ENCODE measurements at places on chromosomes 13 and 19. TPM values are rescaled to one million over a fixed set of nuclear protein-coding genes. Genes with fewer than 3 reads are reported as not detected.

DNA sequence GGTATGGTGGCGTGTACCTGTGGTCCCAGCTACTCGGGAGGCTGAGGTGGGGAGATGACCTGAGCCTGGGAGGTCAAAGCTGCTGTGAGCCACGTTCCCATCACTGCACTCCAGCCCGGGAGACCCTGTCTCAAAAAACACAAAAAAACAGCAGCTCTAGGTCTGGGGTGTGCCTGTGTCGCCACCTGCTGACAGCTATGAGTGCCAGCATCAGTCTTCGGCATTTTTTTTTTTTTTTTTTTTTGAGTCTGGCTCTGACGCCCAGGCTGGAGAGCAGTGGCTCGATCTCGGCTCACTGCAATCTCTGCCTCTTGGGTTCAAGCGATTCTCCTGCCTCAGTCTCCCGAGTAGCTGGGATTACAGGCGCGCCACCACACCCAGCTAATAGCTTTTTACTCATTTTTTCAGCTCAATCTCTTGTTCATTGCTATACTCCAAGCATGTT is 10.1 kb downstream of the AP2S1 start:
- DNase-seq, result no peak

COL4A2 gene
- total RNA-seq, result 1,851 TPM

DNA sequence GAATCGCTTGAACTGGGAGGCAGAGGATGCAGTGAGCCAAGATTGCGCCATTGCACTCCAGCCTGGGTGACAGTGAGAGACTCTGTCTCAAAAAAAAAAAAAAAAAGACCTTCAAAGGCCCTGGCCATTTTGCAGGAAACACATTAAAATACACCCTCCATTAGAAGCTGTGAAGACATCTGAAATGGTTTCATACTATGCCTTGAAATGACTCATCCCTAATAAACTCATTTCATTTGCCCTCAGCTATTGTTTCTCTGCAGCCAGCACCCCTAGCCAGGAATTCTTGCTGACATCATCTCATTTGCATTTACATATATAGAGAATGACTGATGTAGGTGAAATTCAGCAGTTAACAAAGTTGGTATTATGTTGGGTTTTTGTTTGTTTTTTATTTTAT is 8.7 kb downstream of the EML2 start:
- DNase-seq, result no peak

DNA sequence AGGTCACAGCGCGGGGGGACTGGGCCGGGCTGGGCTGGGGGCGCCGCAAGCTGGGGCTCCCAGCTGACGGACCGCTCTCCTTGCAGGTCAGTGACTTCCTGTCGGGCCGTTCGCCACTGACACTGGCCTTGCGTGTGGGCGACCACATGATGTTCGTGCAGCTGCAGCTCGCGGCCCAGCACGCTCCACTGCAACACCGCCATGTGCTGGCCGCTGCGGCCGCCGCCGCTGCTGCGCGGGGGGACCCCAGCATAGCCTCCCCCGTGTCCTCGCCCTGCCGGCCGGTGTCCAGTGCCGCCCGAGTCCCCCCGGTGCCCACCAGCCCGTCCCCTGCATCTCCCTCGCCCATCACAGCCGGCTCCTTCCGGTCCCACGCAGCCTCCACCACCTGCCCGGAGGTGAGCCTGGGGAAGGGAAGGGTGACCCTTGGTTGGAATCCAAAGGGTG is 5.7 kb downstream of the MIDN start:
- no peak for DNase-seq

CATSPERD gene
- total RNA-seq, result not detected

DNA sequence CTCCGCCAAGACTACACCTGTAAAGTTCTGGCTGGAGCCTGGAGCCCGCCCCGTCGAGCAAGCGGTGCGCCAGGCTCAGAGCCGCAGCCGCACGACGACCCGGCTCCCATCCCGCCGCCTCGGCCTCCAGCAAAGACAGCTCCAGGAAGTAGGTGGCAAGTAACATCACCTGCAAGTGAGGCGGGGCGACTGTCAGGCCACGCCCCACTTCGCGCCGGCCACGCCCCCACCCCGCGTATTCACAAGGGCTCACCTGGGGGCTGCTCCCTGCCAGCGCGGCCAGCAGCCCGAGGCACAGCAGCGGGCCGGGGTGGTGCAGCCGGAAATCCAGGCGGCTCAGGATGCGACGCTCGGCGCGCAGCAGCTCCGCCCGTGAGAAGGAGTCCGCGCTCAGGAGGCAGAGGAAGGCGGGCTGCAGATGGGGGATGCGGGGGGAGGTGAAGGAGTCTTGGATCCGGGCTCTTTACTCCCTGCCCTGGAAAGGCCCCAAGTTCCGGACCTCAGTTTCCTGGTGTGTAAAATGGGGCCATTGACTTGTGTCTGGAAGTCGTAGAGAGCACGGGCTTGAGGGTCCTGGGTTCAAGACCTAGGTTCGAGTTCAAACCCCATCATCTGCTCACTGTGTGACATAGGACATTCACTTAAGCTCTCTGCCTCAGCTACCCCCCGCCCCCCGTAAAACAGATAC is 3.2 kb downstream of the CCNP start:
- no peak for DNase-seq
